ENCODE measurements at places on chromosomes 11 and 22.

DNA sequence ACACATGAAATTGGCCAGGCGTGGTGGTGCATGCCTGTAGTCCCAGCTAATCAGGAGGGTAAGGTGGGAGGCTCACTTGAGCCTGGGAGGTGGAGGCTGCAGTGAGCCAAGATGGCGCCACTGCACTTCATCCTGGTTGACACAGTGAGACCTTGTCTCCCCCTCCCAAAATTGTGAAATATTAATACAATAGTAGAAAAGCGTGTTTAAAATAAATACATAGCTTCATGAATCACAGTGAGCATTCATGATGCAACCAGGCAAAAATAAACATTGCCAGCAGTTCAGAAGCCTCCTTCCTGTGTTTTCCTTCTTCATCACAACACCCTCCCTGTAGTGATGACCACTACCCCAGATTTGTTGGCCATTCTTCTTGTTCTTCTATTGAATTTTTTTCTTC is 4.3 kb upstream of the TEAD1 start:
- no peak for DNase-seq

GRCh38 chr11:108906826-108907225 is 242.0 kb downstream of the DDX10 start:
- peak; percentile 54 for DNase-seq

GRCh38 chr11:26626346-26626745 is 54.3 kb upstream of the MUC15 start:
- peak; percentile 9 for DNase-seq

DNA sequence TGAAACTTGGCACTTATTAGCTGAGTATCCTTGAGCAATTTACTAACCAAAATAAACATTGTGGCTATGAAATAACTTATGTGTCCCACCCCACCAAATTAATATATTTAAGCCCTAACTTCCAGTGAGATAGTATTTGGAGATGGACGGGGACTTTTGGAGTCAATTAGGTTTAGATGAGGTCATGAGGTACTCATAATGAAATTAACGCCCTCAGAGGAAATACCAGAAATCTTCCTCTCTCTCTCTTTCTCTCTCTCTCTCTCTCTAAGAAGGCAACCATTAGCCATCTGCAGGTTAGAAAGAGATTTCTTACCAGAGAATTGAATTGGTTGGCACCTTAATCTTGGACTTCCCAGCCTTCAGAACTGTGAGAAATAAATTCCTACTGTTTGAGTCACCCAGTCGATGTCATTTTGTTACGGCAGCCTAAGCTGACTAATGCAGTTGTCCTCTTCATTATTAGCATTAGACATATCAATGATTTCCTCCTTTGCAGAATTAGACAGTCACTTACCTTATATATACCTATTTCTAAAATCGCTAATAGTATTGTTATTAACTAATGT is 1284.0 kb downstream of the FAM181B start:
- DNase-seq, result no peak

DNA sequence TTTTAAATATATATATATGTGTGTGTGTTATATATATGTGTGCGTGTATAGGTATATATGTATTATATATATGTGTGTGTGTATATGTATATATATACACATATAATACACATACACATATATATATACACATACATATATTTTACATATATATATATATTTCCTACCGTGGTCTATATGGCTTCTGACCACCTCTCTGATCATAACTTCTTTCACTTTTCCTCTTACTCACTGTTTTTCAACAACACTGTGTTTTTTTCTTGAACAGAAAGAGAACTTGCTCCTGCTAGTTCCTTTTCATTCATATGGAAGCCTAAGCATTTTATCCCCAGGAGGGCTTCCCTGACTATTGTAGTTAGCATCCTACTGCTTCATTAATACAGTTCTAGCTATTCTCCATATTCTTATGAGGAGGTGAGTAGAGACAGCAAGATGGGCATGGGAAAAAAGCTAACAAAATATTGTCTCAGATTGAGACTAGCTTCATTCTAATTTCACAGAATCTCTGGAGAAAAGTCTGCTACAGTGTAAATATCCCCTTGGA is 38.5 kb upstream of the CTSC start:
- DNase-seq, result no peak

GRCh38 chr11:107699371-107700285 is 12.2 kb downstream of the SLN start:
- peak; percentile 61 for DNase-seq

DNA sequence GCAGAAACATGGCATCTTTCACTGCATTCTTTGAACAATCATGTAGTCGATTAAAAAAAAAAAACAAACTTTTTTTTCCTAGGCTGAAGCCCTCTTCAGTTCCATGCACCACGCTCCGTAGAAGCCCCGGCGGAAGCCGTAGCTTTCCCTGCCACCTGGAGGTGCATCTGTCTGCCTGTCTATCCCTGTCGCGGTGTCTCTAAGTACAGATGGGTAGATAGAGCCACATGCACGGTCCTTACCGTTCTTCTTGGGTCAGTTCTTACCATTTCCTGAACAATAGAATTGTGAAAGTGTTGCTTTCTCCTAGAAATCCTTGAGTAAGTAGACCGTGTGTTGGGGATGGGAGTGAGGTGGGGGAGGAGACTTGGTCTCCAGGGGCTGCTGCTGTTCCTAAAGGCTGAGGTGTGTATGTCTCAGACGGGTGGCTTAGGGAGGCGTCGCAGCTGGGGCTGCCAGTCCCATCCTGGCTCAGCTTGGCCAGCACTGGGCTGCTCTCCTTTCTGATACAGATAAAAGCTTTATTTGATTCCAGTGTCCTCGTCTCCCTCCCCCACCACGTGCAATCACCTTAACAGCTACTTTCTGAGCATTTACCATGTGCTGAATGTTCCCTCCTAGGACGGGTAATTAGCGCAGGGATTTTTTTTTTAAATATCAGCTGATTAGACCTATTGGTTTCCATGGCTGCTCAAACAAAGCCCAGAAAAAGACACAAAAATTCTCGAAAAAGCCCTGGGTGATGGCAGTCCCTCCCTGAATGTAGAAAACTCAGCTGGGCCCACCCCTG is 46.8 kb downstream of the MACROD1 start:
- no peak for DNase-seq

- no peak for DNase-seq
Measured at GRCh38 chr11:127193950-127194349, 193.4 kb upstream of the KIRREL3 start.

DNA sequence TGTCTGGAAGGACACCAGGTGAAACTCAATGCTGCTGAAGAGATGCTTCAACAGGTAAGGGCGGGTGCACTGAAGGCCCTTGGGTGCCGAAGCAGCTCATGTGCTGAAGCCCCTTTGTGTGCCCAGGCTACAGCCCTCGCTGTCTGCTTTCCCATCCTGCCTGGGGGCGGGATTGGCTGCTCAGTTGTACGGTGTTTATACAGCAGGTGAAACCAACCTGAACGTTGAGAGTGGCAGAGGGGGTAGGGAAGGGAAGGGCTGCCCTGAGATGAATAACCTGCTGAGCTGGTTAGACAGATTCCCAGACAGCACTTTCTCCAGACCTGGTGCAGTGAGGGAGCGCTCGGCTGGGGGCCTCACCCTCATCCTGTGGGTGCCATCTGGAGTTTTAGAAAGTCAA is 75.7 kb downstream of the CYB5R2 start:
- DNase-seq, result no peak

DNA sequence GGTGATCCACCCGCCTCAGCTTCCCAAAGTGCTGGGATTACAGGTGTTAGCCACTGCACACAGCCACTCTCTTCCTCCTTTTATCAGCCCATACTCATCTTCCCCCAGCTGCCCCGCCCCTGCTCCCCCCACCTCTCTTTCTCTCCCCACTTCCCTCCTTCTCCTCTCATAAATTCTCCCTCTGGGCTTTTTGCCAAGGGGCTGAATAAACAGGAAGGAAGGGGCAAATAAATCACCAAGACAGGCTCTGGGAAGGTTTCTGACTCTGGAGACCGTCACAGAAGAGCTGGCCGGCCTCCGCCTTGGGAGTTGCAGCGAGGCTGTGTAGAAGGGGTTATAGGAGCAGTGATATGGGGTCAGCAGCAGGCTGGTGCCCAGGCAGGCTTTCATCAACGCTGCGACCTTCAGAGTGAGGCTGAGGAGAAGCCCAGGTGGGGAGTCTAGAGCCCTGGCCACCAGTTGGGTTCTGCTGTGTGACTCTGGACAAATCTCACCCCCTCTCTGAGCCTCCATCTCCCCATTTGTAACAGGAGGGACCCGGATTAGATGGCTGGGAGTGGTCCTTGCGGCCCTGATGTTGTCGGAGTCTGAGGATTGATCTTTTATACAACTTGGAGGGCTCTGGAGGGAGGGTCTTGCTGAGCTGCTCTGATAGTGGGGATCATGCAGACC is 62.6 kb upstream of the RASD2 start:
- DNase-seq, result peak; percentile 88
